ENCODE measurements at places on chromosomes 2 and 18. TPM values are rescaled to one million over a fixed set of nuclear protein-coding genes. Genes with fewer than 3 reads are reported as not detected.

Gene ITGA4
- polyA plus RNA-seq, result 20.5 TPM

Gene LRP2
- polyA plus RNA-seq, result 0.01 TPM

Gene ARHGAP28
- 22.5 TPM for polyA plus RNA-seq

Gene CABLES1
- 5.3 TPM for polyA plus RNA-seq
